AG08395 (cell line): ENCODE measurements at places on chromosomes 4 and X.

DNA sequence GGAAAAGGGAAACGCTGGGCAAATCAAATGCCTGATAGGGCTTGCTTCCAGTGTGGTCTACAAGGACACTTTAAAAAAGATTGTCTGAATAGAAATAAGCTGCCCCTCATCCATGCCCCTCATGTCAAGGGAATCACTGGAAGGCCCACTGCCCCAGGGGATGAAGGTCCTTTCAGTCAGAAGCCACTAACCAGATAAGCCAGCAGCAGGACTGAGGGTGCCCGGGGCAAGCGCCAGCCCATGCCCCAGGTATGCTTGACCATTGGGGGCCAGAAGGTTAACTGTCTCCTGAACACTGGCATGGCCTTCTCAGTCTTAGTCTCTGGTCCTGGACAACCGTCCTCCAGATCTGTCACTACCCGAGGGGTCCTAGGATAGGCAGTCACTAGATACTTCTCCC, 17.7 kb downstream of the ACOX3 start:
- DNase-seq = no peak

DNA sequence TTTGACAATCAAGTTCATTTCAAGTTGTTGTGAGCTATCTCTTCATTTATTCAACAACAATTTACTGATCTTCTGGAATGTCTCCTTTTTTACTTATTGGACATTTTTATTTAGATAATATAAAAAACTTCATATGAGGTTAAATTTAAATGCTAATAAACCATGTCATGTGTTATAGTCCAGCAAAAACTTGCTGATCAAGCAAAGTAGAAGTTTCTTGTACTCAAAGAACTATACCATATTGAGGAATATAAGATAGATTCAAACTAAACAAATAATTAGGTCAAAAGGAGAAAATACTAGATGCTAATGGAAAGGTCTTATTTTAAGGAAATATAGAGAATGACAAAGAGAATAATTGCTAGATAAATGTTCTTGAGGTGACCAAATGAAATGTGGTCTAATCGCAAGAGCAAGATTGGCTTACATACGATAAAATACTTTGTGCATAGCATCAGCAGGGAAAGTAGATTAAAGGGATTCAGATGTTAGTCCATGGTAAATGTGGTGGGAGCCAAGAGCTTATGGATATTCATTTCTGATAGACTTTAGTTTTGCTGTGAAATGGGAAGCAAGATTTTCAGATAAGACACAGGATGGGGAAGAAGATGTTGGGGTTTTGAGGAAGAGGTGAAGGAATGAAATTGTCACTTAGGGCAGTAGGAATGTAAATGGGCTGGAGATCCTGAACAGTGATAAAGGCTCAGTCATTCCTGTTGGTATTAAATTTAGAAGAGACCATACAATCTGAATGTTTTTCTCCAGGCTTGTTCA, 229.5 kb downstream of the MAPK10 start:
- DNase-seq = no peak

GRCh38 chr4:159141193-159141592, 38.3 kb downstream of the RAPGEF2 start:
- DNase-seq = no peak

- no peak for DNase-seq
Observed at GRCh38 chr4:113447769-113448168, 313.8 kb downstream of the CAMK2D start.

DNA sequence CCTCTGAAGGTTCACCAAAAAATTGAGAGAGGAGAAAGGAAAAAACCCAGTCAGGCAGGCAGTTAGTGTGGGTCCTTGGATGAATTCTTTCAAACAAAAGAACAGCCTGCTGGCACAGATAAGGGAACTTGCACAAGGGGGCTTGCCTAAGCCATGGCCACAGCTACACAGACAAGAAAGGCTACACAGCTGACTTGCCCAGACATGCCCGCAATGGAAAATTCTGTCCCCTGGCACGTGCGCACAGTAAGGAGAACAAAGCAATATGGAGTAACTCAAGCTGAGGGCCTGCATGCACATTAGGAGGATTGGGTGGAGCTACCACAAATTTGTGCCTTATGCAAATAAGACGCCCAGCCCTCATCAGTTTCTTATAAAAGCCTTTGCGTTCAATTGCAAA, 512.5 kb upstream of the HTR2C start:
- DNase-seq = no peak

- DNase-seq = no peak
Observed at GRCh38 chrX:106203315-106203714, 35.2 kb downstream of the PWWP3B start.

DNA sequence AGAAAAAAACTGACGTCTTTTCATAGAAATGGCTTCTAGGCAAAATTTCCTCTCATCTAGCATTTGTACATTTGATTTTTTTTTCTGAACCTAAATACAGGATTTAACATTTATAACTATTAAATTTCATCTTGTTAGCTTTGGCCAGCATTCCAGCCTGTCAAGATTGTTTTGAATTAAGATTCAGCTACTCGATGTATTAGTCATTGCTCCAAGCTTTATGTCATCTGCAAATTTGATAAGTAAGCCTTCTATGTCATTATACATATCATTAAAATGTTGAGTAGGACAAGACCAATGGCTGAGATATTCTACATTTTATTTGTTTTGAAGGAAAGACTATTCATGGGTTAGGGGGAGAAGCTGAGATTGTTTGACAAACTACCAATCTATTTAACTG, 46.7 kb downstream of the DDX53 start:
- DNase-seq = no peak

GRCh38 chrX:72620550-72621145, 48.0 kb upstream of the HDAC8 start:
- DNase-seq = peak; percentile 72

DNA sequence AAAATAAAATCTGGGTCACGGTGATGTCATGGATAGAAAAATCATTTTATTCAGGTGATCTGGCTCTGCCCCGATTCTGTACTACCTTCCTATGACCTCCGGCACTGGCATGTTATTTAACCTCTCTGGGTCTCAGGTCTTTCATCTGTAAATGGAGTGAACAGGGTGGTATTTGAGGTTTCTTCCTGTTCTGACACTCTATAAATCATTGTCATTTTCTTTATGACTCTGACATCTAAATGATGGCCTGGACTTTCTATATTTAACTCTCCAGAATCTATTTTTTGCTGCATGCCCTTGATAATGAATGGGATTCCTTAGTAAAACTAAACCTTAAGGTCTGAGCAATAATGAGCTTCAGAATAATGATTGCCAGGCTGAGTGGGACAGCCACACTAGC, 422.0 kb upstream of the CNKSR2 start:
- no peak for DNase-seq

GRCh38 chr4:99856166-99856565, 38.1 kb downstream of the LAMTOR3 start:
- peak; percentile 23 for DNase-seq

DNA sequence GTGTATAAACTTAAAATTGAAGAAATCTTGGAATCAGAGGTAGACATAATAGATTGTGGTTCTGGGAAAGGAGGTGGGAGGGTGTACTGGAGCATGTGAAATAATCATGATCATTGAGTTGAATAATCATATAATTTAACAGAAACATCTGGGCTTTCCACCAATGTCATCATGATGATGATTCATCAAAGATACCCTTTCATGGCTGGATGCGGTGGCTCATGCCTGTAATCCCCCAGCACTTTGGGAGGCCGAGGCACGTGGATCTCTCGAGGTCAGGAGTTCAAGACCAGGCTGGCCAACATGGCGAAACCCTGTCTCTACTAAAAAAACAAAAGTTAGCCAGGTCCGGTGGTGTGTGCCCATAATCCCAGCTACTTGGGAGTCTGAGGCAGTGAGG, 6.7 kb upstream of the RUFY3 start:
- no peak for DNase-seq

- no peak for DNase-seq
Observed at GRCh38 chr4:25012655-25013054, 18.1 kb downstream of the LGI2 start.

GRCh38 chrX:110162867-110163266, 155.0 kb downstream of the AMMECR1 start:
- no peak for DNase-seq

- DNase-seq = peak; percentile 56
Observed at GRCh38 chrX:137031517-137032340, 2.1 kb downstream of the GPR101 start.

- DNase-seq = no peak
Observed at GRCh38 chrX:87525771-87526229, 8.2 kb downstream of the KLHL4 start.

DNA sequence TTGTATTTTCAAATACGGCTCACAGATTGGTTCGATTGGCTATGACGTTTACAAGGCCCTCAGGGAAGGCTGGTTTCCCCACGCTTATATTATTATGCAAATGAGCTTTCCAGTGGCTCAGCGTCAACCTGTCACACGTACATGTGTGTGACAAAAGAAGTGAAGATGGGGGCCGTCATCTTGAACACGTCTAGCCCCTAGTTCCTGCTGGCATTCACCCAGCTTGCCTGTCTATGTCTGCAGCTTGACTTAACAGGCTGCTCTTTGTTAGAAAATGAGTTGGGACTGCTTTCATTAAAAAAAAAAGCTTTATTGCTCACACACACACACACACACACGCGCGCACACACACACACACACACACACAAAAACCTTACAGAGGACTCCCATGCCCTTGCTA, 283.6 kb upstream of the CTSO start:
- no peak for DNase-seq

- no peak for DNase-seq
Observed at GRCh38 chrX:19956306-19956705, 34.6 kb downstream of the BCLAF3 start.

DNA sequence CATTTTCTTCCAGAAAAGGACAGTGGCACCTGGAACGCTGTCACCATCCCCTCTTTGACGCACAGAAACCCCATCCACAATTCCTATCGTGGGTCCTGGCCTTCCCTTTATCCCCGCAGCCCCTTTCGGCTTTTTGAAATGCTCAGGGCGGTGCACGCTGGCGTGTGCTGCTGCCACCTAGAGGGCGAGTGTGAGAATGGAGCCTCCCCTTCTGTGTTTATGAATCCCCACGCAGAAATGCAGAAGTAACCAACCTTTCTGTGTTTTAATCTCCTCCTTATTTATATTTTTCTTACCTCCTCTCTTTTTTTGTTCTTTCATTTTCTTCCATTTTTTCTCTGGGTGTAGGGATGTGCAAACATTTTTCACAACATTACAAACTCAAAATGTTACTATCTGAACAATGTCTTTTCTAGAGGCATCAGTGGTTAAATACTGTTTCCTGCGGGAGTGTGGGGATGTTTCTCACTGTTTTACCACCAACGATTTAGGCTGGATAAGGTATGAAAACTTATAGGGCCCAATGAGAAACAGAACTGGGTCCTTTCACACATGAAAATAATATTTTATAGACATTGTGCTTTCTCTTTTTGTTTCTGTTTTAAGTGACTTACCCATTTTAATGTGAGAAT, 50.0 kb downstream of the TMA16 start:
- peak; percentile 73 for DNase-seq

- no peak for DNase-seq
Observed at GRCh38 chrX:136588036-136588435, 56.0 kb downstream of the VGLL1 start.

- DNase-seq = no peak
Observed at GRCh38 chr4:139315221-139315675, 13.0 kb upstream of the NDUFC1 start.

DNA sequence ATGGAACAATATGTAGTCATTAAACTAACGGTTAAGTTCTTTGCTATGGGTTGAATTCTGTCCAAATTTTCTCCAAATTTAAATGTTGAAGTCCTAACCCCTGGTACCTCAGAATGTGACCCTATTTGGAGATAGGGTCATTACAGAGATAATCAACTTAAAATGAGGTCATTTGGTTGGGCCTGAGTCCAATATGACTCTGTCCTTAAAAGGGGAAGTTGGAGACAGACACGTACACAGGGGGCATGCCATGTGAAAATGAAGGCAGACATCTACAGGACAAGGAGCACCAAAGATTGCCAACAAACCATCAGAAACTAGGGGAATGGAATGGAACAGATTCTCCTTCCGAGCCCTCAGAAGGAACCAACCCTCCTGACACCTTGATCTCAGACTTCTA, 492.0 kb upstream of the FTHL17 start:
- DNase-seq = no peak

GRCh38 chr4:113998079-113998478, 18.6 kb upstream of the ARSJ start:
- no peak for DNase-seq

GRCh38 chr4:141240259-141240658, 19.6 kb downstream of the ZNF330 start:
- no peak for DNase-seq

DNA sequence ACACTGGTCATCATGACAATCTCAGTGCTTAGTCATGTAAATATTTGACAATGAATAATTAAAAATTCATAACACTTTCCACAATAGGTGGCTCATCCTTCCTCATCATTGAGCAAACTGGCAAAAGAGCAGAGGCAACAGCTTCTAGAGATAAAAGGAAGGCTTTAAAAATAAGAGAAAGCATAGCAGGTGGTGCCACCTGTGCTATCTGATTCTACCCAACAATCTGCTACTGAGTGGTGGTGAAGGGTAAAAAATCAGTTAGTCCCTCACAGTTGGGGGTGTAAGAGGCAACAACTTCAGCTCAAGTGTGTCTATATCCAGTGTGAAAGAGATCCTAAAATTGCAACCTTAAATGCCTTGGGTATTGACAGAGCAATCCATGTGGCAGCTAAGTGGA, 280.1 kb upstream of the PPARGC1A start:
- DNase-seq = no peak

DNA sequence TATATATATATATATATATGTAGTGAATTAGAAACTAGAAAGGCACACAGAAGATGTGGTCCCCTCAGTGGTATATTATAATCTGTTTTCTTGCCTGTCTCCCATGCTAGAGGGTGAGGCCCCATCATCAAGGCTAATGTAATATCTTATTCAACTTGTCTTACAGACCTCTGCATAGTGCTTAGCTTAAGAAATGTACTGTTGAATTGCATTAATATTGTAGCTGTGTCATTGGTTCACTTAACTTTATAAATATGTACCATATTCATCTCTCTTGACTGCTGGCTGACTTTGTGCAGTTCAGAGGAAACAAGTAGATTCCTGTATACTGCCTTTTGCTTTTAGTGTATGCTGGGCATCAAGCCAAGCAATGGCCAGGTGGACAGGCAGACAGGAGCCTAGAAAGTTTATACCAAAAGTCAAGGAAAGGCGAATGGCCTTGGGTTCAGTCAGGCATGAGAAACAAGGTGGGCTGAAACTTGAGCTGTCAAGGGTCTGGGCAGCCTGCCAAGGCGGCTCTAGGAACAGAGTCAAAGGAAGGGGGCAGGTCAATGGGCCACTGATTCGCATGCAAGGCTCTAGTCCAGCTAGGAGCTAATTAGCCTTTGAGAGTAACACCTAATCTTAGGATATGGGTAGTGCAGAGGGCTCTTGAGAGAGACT, 78.8 kb upstream of the LEF1 start:
- DNase-seq = no peak

- no peak for DNase-seq
Observed at GRCh38 chrX:26511589-26512363, 295.8 kb downstream of the MAGEB5 start.

GRCh38 chrX:17861489-17862011, 452 bp upstream of the RAI2 start:
- DNase-seq = no peak

GRCh38 chr4:170769862-170770261, 680.1 kb upstream of the AADAT start:
- no peak for DNase-seq

- peak; percentile 36 for DNase-seq
Observed at GRCh38 chr4:76943790-76944189, 5.8 kb upstream of the SEPTIN11 start.
